ENCODE measurements at places on chromosomes 1 and 21. TPM values are rescaled to one million over a fixed set of nuclear protein-coding genes. Genes with fewer than 3 reads are reported as not detected.

- H3K36me3 ChIP-seq, result no peaks in the 10 kb centered on the region
- H3K4me3 ChIP-seq, result no peak overlapping the region
- H3K27me3 ChIP-seq, result no peaks in the 10 kb centered on the region
- no peak for DNase-seq
Measured at GRCh38 chr1:184843732-184844495, 89.3 kb upstream of the EDEM3 start.

GRCh38 chr1:150601540-150601939 lies 22.1 kb upstream of the MCL1 start:
- H3K27ac ChIP-seq, result no peak overlapping the region
- no peak for DNase-seq
- H3K4me1 ChIP-seq, result peaks cover 6% of the 10 kb centered on the region
- no peaks in the 10 kb centered on the region for H3K36me3 ChIP-seq
- H3K27me3 ChIP-seq, result no peaks in the 10 kb centered on the region
- H3K4me3 ChIP-seq, result no peak overlapping the region

DNA sequence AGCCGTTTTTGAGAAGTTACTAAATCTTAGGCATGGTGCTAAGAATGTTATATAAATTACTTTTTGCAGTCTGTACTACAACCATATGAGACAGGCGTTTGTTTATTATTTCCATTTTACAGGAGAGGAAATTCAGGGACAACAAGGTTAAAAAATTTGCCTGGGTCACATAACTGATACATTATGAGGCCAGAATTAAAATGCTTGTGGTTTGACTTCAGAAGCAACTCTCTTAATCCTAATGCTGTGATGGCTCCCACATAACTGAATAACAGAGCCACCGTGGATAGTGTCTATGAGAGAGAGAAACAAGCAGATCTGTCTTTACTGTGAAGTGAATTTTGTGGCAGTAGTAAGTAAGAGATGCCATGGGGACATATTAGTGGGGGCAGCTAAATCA lies 184.9 kb downstream of the NCAM2 start:
- no peak overlapping the region for H3K4me3 ChIP-seq
- no peaks in the 10 kb centered on the region for H3K27me3 ChIP-seq
- peaks cover 3% of the 10 kb centered on the region for H3K4me1 ChIP-seq
- DNase-seq, result peak; percentile 17

DNA sequence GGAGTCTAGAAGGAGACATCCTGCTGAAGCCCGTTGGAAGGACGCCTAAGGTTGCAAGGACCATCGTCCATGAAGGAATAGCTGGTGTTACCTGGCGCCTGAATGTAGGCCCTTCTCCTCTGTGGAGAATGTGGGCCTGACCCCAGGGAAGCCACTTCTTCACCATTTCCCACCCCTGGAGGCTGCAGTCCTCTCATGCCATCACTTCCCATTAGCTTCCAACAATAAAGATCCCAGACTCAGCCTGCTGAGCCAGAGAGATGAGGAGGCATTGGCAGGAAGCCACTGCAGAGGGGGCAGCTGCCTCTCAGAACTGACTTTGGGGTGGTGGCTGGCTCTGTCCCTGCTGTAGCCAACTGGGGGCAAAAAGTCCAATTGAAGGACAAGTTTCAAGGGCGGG lies 21.3 kb upstream of the KCNE2 start:
- no peaks in the 10 kb centered on the region for H3K27me3 ChIP-seq
- H3K4me3 ChIP-seq, result no peak overlapping the region
- DNase-seq, result no peak
- H3K36me3 ChIP-seq, result no peaks in the 10 kb centered on the region
- H3K4me1 ChIP-seq, result peaks cover 32% of the 10 kb centered on the region
- no peak overlapping the region for H3K27ac ChIP-seq

DNA sequence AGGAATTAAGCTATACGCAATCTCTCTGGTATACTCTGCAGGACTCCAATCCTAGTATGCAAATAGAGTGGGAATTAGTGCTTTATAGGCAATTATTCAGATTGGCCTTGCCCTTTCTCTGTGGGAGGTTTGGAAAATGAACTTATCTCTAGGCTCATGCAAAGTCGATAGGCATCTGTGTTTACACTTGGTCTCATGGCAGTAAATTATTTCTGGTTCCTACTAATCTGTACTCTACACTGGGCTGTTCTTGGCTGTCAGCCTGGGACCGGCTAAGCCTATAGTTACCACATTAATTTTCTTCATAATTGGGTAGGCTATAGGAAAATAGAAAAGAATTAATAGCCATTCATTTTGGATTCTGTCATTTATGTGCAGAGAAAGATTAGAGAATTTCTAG lies 544.6 kb downstream of the AMY1C start:
- H3K4me3 ChIP-seq, result no peak overlapping the region
- DNase-seq, result no peak
- H3K4me1 ChIP-seq, result no peaks in the 10 kb centered on the region

DNA sequence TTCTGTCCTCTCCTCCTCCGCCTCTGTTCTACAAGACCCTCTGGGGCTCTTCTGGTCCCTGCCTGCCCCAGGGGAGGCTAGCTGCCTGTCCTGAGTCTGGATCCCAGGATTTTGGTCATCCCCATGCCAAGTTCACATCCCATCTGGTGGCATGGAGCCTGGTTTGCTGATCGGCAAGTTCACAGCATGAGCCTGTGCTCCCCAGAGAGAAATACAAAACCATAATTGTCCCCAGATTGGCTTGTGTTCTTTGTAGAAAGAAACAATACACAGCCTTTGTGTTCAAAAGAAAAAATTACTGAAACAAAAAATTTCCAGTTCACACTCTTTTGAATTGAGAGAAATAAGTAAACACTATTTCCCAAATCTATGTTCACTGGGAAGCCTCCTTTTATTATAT lies 149.4 kb upstream of the ZC3H12A start:
- H3K27me3 ChIP-seq, result peaks cover 2% of the 10 kb centered on the region
- no peaks in the 10 kb centered on the region for H3K4me1 ChIP-seq
- DNase-seq, result no peak
- H3K4me3 ChIP-seq, result no peak overlapping the region

Gene SDC3
- 13.1 TPM for total RNA-seq

Gene LDLRAD1
- not detected for total RNA-seq

Gene GJA9
- not detected for total RNA-seq

Gene LCE3E
- total RNA-seq, result not detected

Gene PPM1J
- 1.4 TPM for total RNA-seq

Gene PALMD
- total RNA-seq, result 1.1 TPM

Gene ANGPTL3
- not detected for total RNA-seq
